ENCODE measurements at places on chromosomes 12 and 14.

- DNase-seq: no peak
These were observed 100.6 kb downstream of the TNFAIP2 start for GRCh38 chr14:103223818-103224352.

DNA sequence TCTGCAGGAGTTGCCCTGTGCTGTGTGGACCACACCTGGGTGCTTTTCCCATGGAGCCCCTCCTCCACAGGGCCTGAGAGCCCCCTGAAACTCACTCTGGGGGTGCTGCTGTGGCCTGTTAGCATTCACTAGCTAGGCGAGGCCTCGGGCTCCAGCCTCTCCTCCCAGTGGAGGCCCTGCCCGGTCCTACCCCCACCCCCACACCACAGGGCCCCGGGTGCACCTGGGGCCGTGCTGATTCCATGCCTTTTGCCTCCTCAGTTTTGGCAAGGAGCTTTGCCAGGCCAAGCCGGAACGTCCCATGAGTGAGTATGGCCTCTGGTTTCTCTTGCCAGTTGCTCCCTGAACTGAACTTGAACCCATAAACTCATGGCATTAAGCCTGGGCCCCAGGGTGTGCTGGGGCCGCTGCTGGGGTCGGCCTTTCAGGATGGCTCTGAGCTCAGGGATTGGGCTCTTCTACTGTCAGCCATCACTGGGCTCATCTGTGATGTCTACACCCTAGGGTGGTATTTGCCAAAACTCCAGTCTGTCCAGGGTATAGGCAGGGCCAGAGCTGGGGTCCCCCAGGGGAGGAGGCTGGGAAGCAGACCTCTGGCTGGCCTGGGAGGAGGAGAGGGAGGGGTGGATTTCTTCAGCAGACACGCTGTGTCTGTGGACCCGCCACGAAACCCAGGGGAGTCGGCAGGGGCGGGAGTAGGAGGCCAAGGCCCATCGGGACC lies 58.7 kb upstream of the TSPAN9 start:
- DNase-seq: no peak

GRCh38 chr12:94717656-94718055 lies 67.3 kb upstream of the TMCC3 start:
- DNase-seq: no peak

DNA sequence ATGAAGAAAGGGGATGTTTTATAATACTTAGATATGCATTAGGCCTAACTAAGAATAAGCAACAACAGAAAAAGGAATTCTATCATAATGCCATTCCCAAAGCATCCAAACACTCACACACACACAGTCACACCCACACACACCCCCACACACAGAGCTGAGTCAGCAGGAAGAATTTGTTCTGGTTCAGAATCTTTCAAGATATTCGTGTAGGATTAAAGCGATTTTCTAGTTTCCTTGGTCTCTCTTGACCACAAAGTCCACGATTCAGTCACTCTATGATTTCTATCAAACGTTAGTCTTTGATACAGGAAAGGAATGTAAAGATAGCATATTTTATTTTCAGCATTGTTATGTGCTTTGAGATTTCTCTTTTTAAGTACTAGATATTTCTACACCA lies 382.6 kb upstream of the DCN start:
- DNase-seq: no peak

- DNase-seq: peak; percentile 48
These were observed at the start of gene LRP10 for GRCh38 chr14:22871224-22872032. Gene LRP10, plus strand, starts transcription at chr14:22871740. Its CDS starts 564 bp downstream, at chr14:22872304.

DNA sequence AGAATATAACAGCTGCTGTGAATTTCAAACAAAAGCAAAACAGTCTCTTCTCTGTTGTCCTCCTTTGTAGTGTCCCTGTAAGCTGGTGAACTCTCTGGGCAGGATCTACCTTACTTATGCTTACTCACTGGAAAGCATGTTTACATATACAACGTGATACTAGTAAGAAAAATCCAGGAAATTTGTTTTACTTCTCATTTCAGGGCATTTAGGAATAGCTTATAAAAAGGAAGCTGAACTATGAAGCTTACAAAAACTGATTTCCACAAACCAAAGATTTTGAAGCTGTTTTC lies 311.0 kb downstream of the NOVA1 start:
- no peak for DNase-seq

- no peak for DNase-seq
These were observed 4.4 kb upstream of the TINF2 start for GRCh38 chr14:24246765-24247212.

- DNase-seq: no peak
These were observed 23.0 kb downstream of the ZNF410 start for GRCh38 chr14:73909681-73910080.

- DNase-seq: no peak
These were observed 157.7 kb downstream of the TTC7B start for GRCh38 chr14:90658541-90658967.

- no peak for DNase-seq
These were observed 78.1 kb upstream of the GRIN2B start for GRCh38 chr12:14059548-14059947.

DNA sequence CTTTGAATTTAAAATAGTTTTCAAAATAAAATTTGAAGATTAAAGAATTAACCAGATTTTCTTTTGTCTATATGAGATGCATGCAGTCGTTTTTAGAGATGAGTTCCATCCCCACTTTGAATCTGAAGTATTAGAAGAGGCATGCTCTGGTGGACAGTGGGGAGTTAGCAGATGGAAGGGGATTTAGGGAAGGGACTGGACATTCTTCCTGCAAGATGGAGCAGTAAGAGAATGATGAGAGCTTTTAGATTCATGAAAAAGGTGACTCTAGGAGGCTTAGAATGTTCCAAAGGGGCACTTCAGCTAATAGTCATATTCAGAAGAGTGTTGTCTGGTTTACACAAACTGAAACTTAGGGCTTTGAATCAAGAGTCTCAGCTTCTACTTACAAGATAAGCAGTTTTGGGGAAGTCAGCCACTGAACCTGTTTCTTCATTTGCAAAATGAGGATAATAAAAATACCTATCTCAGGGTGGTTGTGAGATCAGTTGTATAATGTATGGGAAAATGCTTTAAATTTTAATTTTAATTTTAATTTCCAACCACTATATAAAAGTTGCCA lies 3.7 kb downstream of the ZBTB1 start:
- DNase-seq: no peak

GRCh38 chr12:119156401-119157044 lies 22.2 kb upstream of the HSPB8 start:
- DNase-seq: no peak

GRCh38 chr12:122862872-122863701 lies 27.8 kb downstream of the HIP1R start:
- no peak for DNase-seq

- no peak for DNase-seq
These were observed 274.1 kb downstream of the ADAMTS20 start for GRCh38 chr12:43277651-43278540.

GRCh38 chr12:107894589-107894988 lies 120.1 kb downstream of the ASCL4 start:
- no peak for DNase-seq

GRCh38 chr12:8449355-8449859 lies 6.4 kb upstream of the CLEC6A start:
- no peak for DNase-seq

DNA sequence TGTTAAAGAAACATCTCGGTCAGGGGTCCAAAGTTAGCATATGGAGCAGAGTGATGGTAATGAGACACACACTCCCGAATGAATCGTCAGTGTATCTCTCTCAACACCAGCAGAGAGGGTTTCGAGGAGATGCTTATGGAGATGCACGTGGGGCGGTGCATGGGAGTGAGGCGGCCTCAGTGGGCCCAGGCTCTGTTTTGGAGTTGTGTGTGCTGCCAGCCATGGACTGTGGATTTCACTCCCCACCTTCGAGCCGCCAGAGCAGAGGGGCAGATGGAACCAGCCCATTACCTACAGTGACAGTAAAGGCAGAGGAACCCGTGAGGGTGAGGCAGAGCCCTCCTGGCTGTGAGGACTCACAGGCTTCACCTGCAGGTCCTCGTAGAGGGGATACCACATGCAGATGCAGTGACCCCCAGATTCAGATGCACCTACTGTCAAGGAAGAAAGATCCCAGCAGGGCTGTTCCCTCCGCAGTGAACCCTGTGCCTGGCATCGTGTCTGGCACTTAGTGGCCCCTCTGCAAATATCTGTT lies 68.2 kb downstream of the WDR20 start:
- DNase-seq: no peak
